NCI-H2171 (cell line): ENCODE measurements at places on chromosomes 16 and 17.

DNA sequence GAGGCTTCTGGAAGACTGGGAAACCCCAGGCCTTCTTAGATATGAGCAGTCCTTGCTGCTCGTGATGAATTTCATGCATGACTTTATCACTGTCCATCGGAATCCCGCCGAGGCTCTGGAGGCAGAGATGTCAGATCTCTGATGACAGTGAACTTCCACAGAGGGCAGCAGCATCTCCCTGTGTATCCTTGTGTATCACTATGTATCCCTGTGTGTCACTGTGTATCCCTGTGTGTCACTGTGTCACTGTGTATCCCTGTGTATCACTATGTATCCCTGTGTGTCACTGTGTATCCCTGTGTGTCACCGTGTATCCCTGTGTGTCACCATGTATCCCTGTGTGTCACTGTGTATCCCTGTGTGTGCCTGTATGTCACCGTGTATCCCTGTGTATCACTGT lies 160.2 kb upstream of the CHMP6 start:
- no peak for DNase-seq

DNA sequence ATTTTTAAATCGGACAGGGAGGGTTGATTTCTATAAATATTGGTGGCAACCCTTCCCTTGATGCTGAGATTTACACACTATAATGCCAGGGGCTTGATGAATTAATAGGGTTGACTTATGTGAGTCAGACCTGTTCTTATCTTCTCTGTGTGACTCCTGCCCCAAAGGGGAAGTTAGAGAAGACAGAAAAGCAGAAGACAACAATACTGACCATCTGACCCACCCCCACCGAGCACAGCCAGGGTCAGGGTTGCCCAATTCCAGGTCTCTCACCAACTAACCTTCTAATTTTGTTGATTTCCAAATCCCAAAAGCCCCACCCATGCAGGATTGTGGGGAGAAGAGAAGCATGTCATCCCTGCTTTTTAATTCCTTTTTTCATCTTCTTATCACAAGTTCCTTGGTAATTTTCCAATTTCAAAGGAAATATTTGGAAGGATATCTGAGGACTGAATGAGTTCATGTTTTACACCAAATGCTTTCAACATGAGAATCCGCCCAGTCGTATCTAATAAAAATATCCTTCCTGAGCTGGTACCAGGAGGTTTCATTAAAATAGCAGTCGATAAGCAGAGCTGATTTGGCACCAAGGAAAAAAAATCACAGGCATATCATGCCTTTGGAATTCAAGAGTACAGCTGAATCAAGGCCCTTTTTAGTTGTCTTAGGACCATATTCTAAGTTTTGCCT lies 603.4 kb upstream of the CDH11 start:
- DNase-seq, result no peak

DNA sequence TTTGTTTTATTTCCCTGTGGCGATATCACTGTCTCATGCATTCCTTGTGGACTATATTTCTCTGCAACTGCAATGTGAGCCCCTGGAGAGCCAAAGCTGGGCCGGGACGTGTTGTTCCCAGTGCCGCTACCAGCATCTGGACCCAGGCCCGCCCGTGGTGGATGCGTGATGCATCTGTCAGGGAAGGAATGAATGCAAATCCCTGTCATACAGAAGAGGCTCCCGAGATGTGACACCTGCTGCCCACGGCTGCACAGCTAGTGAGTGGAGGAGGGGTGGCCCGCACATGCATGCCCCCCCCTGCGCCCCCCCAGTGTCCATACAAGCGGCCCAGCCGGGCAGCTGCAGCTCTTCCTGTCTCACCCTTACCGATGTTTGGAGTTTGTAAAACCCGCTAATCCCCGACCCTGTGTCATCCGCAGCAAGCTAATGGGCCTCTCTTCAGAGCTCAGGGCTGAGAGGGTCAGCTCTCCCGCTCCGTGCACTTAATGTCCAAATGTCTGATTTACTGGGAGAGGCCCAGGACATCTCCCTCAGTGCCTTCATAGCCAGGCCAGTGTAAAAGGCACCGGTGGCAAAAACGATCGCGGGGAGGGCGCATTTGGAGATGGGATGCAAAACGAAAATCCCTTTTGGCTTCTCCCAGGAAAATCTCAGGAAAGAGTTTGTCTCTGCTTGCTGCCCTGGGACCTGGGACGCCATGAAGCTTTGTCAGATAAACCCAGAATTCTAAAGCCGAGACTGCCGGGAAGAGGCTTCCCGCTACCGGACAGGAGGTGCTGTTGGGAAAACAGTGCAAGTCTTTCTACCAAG lies 91.8 kb downstream of the FOXL1 start:
- no peak for DNase-seq

DNA sequence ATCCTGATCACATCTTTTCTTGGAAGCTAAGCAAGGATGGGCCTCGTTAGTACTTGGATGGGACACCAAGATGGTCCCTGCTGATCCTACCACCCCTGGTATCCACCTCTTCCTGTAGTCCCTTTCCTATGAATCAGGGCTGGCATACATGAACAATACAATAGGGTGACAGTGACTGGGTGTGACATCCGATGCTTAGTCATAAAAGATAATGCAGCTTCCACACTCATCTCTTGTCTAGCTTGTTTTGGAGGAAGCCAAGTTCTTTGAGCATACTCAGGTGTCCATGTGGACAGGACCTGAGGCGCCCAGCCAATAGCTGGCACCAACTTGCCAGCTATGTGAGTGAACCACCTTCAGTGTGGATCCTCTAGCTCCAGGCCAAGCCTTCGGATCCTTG lies 62.5 kb upstream of the NFAT5 start:
- no peak for DNase-seq

DNA sequence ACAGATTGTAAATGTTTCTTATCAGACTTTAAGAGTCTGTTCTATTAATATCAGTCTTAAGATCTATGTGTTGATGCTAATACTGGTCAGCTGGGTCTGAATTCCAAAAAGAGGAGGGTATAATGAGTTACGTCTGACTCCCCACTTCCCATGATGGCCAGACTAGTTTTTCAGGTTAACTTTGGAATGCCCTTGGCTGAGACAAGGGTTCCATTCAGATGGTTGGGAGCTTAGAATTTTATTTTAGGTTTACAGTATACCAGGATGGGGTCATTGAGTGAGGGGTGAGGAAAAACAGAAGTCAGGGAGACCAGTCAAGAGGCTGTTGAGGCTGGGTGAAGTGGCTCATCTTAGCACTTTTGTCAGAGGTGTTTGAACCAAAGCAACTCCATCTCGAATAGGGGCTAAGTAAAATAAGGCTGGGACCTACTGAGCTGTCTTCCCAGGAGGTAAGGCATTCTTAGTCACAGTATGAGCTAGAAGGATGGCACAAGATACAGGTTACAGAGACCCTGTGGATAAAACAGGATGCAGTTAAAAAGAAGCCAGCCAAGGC lies 2.9 kb upstream of the TMEM231 start:
- no peak for DNase-seq

DNA sequence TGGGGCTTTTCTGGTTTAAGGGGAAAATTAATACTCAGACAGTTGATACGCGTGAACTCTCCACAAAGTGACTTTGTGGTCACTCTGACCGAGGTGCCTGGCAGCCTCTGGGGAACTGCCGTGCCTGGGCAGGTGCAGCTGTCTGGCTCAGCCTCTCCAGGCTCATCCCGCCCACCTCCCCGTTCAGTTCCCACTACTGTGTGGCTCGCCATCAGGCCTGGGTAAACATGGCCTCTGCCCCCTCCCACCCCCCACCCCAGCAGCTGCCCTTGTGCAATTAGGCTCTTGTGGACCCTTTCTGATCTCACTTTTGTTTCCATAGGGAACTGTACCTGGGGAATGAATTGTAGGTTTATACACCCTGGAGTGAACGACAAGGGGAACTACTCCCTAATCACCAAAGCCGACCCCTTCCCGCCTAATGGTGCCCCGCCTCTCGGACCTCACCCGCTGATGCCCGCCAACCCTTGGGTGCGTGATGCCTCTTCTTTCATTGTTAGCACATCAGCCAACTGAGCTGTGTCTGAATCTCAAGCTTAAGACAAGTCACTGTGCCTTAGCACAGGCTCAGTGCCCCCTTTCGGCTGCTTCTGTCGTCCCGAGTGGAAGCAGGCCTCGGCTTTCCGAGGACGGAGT lies 27.8 kb downstream of the ZC3H18 start:
- DNase-seq, result no peak

DNA sequence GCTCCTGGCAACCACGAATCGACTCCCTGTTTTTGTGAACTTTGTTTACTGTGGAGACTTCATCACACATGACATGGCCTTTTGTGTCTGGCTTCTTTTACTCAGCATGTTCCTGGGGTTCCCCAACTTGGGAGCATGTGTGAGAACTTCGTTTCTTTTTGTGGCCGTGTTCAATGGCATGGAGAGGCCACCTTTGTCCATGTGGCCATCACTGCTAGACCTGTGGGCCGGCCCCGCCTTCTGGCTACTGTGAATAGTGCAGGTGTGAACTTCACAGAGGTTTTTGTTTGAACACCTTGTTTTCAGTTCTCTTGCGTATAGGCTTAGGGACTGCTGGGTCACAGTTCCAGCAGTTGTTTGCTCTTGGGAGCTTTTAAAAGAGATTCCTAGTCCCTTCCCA lies 5.7 kb upstream of the SLC38A8 start:
- no peak for DNase-seq

DNA sequence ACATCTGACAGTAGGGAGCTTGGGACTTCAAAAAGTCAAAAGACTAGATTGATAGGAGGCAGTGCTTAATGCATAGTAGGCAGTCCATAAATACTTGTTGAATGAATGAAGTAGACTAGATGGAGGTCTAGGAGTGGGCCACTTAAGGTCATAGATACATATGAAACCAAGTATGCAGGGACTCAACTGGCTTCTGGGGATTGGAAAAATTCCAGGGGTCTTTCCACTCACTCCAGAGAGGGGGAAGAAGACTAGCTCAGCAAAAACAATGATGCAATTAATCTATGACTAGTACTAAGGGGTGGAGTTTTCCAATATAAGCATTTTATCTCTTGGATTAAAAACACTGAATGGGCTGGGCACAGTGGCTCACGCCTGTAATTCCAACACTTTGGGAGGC lies 298.3 kb upstream of the XYLT1 start:
- DNase-seq, result no peak

DNA sequence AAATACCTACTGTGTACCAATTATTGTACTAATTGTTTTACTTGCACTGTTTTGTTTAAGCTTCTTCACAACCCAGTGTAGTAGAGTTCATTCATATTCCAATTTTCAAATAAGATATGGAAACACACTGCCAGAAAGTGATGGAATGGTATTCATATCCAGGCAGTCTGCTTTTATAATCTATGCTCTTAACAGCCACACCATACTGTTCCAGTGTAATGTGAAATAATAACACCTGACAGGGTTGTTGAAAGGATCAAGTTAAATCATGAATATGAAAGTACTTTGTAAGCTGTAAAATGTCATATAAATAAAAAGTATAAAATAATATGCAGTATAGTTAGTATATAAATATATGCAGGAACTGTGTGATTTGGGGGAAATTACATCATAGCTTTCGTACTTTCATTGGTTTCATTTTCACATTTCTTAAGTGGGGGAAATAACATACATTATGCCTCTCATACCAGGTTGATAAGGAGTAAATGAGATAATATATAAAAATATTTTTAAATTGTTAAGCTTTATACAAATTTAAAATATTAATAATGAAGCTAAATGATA lies 230.8 kb downstream of the TANC2 start:
- no peak for DNase-seq

GRCh38 chr17:32826076-32826475 lies 50.8 kb downstream of the MYO1D start:
- no peak for DNase-seq

- no peak for DNase-seq
These were observed 47.6 kb downstream of the RPTOR start for GRCh38 chr17:80592243-80592642.
